Stimulated activated naive CD4-positive, alpha-beta T cell treated with Interleukin-2 at 50 U/mL for 16 hours (primary cell): ENCODE measurements at places on chromosomes 11 and 22.

DNA sequence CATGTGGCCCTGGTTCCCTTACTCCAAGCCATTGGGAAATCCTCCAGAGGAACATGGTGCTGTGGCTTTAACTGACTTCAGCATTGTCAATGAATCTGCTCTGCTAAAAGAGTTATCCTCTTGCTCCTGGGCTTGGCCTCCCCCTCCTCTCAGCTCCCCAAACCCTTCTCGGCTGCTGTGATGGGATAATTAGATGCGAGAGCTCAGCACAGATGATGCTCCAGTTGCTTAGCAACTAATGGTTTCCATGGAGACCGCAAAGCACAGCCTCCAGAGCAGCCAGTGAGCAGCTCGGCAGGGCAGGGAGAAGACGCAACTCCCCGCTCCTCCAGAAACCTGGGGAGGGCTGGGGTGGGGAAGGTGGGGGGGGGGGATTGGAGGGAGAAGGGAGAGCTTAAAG, 2.8 kb upstream of the UPK2 start:
- DNase-seq: no peak

DNA sequence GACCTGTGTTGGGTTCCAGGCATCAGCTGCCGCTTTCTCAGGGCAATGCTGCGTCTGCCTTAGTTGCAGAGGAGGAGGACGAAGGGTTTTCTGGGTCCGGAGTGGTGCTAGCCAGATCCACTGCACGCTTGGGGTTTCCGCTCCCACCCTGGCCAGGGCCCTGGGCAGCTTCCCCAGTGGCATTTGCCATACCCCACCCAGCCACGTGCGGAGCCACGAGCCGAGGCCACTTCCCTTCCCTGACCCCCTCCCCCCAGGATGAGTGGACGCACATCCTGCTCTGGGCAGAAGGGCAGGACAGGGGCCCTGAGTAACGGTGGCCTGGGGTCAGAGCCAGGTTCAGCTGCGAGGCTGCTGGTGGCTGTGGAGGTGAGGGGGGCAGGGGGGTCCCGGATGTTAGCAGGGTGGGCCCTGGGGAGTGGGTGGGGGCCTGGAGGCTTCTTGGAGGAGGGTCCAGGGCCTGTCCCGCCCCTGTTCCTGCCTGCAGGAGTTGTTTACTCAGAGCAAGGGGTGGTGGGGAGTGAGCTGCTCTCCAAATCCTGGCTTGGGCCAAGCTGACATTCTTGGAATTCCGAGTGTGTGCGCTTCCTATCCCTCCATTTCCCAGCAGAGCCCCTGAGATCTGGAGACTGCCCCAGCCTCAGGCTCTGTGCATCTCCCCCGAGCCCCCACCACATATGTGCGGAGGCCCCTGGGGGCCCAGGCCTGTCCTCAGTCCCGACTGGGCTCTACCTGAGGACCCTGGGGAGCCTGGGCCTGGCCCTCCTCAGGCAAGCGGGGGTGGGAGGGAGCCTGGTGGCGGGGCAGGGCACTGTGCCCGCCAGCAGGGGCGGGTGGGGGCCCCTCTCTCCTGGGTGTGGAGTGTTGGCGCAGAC, 1.4 kb downstream of the TSPAN4 start:
- no peak for DNase-seq

DNA sequence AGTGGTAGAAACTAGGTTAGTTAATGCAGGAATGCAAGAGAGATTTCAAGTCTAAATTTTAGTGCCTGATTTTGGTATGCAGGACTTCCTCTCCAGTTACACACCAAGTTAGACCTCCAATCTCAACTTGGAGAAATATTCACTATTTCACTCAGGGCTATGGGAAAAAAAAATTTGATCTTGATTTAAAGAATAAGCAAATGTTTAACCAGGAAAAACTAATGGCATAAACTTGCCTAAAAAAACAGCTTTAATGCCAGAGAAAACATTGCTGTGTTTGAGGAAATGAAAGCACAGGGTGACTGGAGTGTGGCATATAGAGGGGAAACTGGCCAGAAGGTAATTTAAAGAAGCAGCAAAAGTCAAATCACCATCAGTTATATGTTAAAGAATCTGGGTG, 575.4 kb upstream of the LRRC4C start:
- no peak for DNase-seq

DNA sequence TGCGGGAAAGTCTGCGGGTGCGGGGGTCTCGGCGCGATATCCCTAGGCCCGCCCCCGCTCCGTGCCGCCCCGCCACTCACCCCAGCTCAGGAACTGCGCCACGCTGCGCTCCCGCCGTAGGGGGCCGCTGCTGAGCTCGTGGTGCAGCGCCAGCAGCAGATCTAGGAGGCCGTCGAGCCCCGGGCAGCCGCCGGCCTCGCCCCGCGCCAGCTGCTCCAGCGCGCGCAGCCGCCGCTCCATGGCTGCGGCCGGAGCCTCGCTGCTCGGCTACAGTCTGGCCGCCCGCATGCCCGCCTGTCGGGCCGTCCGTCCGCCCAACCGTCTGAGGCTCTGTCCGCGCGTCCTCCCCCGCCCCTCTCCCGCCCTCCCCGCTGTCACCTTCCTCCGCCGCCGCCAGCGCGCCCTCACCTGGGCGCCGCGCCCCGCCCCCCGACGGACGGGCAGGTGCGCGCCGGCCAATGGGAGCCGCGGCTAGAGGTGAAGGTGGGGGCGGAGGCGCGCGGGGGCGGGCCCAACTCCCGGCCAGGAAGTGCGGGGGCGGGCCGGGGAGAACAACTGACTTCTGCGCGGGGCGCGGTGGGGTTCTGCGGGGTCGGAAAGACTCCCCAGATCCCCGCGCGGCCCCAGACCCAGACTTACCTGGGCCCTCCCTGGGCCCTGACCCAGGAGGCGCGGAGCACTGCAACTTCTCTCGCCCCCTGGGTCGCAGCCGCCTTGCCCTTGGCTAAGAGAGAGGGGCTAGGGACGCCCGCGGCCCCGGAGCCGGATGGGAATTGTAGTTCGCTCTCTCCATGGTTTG, at the start of gene CDC42BPG:
Gene CDC42BPG, minus strand, starts transcription at position 324 of the 799 bp plus-strand sequence. Its CDS starts 84 bp downstream, at position 240.
- peak; percentile 44 for DNase-seq

GRCh38 chr11:198236-198806, 5.4 kb downstream of the SCGB1C1 start:
- no peak for DNase-seq

- no peak for DNase-seq
Measured at GRCh38 chr11:121095561-121095960, 5.5 kb upstream of the TECTA start.

GRCh38 chr22:23237841-23238240, 57.5 kb downstream of the BCR start:
- peak; percentile 56 for DNase-seq

DNA sequence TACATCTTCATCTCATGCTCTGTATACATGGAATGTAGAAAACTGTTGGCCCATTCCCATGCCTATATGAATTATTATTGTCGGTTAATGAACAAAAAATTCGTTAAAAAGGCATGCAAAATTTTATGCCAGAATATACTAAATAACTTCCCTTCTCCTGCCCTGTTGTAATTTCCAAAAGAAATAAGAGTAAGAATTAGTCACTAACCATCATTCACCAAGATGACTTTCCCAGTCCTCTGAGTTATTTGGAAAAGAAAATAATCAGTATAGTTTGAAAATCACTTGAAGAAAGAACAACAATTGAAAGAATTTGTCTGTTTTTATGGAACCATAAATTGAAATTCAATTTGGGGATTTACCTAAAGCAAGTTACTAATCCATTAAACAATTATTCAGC, 1149.1 kb upstream of the RAG2 start:
- no peak for DNase-seq

DNA sequence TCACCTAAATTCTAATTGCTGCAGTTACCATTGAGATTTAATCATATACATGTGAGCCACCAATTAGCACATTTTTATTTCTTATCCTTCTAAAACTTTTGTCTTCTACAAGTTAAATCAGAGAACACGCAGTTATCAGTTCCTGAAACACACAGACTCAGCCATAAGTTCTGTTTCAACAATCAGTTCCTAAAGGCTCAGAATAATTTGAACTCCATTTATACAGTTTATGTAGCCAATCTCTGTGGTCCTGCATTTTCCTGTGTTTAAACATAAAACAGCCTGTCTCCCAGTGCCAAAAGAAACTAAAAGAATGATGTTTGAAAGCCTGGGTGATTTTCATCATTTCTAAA, 2.9 kb downstream of the PLAAT3 start:
- no peak for DNase-seq

- no peak for DNase-seq
Measured at GRCh38 chr22:46731246-46732040, 6.6 kb downstream of the CERK start.

DNA sequence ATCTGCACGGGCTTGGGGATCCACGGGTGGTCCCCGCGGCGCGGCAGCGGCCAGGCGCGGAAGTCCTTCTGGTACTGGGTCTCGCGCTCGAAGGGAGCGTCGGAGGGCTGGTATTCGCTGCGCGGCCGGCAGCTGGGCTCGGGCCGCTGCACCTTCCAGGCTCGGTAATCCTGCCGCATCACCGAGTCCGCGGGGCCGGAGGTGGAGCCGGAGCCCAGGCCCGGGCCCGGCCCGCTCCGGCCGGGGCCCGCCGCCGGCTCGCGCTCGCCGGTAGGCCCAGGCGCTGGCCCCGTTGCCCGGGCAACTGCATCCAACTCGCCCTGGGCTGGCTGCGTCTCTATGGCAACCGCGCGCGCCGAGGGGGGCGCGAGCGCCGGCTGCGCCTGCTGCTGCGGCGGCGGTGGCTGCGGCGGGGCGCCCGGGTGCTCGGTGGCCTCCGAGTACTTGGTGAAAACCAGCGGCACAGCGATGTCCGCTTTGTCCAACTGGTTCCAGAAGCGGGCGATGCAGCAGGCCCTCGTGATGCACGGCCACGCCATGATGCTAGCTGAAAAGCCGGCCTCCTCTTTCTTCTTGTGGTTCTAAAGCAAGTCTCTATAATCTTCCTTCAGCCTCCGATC, 897 bp downstream of the MAP6 start:
- DNase-seq: peak; percentile 12

DNA sequence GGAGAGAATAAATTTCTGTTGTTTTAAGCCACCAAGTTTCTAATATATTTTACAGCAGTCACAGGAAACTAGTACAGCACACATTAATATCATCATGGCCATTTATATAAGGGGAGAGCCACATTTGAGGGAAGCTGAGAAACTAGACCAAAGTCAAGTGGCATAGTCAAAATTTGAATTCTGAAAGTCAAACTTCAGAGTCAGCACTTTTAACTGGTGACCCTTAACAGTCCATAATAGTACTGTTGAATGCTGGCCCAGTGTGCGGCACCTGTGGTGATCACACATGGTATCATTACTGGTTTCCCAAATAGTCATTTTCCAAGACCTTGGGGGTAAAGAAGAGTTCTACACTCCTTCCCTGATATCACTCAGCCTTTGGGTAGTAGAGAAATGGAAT, 44.3 kb upstream of the PAX6 start:
- DNase-seq: no peak

DNA sequence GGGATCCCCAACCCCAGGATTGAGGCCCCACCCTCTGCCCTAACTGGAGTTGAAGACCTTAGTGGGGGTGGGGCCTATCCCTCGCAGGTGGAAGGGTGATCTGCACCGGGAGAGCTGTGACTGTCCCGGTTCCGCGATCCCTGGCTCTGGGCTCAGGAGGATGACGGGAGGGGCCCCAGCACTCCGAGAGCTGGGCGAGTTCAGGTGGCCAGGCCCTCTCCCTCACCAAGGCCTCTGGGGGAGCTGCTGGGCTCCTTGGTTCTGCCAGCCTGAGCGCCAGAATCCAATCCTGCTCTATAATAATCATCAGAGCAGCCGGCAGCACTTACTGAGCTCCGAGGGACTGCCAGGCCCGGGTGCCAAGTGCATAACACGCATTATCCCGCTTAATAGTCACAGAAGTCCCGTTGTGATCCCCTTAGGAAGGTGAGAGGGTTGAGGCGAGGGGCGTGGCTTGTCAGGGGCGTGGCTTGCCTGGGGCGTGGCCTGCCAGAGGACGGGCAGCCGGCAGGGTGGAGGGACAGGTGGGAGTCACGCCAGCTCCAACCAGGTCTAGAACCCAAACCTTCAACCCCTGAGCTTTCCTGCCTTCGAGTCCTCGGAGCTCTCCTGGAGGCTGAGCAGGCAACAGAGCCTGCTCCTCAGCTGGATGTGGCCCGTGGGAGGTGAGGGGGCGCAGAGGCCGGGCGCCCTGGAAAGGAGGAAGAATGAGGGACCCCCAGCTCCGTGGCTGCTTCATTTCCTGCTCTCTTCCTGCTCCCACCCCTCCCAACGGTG, 7.3 kb upstream of the SYT7 start:
- DNase-seq: peak; percentile 58

GRCh38 chr11:17585911-17586695, 39.0 kb downstream of the OTOG start:
- no peak for DNase-seq

DNA sequence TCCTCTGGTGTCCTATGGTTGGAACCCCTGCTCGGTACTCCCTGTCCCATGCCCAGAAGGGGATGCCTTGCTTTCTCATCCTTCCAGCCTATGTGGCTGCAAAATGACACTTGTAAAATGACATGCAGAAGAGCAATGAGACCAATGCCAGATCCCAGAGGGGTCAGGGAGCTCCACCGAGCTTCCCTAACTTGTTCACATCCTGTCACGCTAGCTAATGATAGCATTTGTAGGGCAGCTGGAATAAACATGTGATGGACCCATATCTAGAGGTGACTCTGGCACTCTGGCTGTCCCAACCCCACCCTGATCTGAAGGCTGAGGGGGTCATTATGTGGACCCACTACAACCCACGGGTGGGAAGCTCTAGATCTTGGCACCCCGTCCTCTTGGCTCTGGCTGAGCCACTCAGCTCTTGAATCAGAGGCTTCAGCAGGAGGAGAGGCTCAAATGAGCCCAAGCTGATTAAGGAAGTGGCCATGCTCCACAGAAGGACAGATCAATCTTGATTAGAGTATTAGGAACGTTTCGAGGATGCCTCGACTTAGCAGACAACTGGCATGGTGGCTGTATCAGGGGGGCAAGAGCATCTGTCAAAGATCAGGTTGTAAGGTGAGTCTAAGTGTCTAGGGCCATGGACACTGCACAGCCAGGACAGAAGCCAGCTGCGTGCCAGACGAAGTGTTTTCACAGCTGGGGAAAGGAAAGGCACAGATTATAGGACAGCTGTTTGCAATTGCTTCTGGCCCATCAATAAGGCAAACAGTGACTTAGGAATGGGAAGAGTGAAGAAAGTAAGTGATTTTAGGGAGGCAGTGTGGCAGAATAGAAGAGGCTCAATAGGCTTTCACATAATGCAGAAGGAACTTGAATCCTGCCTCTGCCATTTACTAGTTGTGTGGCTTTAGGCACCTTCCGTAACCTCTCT, 182.8 kb downstream of the KIRREL3 start:
- no peak for DNase-seq

- no peak for DNase-seq
Measured at GRCh38 chr11:73414977-73415651, 38.9 kb downstream of the RELT start.
